NCI-H1092 treated with DMSO at 0.1 percent for 48 hours (cell line): ENCODE measurements at places on chromosomes 7 and 10.
A peak's percentile ranks its signal among the peaks of the same experiment; 100 is the strongest.

DNA sequence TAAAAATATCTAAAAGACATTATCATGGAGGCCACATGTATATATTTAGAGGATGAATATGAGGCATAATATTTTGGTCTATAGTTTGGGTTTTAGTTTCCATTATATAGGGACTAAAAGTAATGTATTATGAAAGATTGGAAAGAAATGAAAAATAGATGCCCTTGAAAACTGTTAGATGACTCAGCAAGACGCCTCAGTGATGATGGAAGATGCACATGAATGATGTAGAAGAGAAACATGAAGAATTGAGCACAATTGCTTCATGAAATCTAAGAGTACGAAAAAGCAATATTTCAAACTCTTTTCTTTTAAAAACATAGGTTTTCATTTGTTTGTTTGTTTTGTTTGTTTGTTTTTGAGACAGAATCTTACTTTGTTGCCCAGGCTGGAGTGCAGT is 89.8 kb downstream of the ARL4A start:
- no peak for DNase-seq

GRCh38 chr10:77494327-77494726 is 143.3 kb downstream of the KCNMA1 start:
- DNase-seq, result peak; percentile 55

GRCh38 chr7:78254726-78255055 is 456.1 kb downstream of the PHTF2 start:
- DNase-seq, result peak; percentile 24

GRCh38 chr10:12614177-12614995 is 265.0 kb downstream of the CAMK1D start:
- peak; percentile 31 for DNase-seq

- DNase-seq, result no peak
Measured at GRCh38 chr10:123475466-123475865, 190.7 kb upstream of the GPR26 start.

DNA sequence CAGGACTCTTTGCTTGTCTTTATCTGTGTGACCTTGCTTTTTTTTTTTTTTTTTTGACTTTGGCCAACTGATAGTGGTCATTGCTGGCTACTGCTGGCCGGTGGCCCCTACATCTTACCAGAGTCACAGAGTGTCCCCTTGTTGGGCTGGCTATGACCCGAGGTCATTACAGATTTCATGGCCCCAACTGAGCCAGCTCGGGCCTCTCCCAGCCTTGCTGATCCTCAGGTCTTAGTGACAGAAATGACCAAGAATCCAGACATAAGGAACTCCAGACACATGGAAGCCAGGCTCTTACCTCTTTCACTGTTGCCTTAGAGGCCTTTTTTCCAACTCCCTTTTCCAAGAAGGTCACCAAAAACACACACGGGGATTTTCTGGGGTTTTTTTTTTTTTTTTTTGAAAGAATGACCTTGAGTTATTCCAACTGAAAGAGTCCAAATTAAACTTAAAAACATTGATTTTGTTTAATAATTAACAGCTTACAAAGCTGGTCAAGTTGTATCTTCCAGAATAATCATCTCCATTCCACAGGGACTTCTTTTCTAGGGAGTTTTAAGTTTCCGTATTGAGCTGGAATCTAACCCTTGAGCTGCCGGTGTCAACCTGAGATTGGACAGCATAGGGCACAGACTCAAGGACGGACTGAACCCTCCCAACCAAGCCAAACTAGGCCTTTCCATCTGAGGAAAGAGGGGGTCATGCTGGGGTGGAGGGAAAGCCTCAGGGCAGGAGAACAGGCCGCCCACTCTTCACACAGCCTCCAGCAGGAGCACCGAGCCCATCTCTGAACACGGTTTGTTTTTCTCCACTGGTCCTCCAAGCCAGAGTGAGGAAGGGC is 43.8 kb downstream of the PIK3AP1 start:
- DNase-seq, result no peak

DNA sequence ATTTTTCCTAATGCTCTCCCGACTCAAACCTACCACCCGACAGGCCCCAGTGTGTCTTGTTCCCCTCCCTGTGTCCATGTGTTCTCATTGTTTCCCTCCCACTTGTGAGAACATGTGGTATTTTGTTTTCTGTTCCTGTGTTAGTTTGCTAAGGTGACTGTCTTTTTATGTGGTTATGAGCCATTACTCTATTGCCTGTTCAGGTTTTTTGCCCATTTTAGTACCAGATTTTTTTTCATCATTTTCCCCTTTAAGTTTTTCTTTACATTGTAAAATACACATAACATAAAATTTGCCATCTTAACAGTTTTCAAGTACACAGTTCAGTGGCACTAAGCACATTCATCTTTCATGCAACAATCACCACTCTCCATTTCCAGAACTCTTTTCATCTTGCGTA is 133.5 kb downstream of the GPR158 start:
- no peak for DNase-seq

- DNase-seq, result no peak
Measured at GRCh38 chr10:78378192-78378591, 344.5 kb downstream of the RPS24 start.

DNA sequence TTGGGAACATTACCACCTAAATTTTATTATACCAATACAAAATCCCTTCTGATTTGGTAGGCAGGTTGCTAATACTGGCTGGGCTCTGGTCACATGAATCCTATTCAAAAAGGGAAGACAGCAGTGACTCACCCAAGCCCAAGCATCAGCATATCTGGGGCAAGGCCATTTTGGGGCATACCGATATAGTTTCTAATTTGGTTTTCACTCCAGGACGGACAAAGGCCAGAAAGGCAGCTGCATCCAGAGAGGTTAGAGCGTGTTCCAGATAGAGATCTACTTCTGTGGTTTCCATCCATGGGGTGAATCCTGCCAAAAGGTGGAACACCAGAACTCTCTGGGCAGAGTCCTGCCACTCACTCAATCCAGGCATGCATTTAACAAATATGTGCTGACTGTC is 335.8 kb downstream of the ELMO1 start:
- no peak for DNase-seq

- no peak for DNase-seq
Measured at GRCh38 chr7:16657656-16658279, 11.8 kb downstream of the BZW2 start.

- no peak for DNase-seq
Measured at GRCh38 chr7:137715121-137715520, 131.7 kb downstream of the DGKI start.

DNA sequence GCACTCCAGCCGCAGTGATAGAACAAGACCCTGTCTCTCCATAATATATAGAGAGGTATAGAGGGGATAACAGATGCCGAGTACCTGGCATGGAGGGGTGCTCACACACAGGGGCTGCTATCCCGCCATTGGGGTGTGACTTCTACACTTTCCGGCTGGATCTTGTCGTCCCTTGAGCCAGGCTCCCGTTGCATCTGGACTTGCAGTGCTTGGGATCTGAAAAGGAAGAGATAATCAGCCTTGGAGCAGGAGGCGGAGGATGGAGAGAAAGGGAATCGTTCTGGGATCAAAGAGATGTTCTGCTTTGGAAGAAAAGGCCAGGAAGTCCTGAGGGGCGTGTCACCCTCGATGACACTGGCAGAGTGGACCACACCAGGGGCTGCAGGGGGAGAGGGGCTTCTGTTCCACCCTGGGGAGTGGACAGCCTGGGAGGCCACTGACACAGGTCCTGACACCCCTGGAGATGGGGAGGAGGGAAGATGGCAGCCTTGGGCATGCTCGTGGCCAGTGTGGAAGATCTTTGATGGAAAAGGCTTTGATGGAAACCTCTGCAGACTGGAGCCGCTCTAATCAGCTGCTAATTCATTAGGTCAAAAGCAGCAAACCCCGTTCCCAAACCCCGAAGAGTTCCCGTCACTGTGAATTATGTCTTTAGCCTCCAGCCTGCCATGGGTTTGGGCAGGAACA is 85.1 kb downstream of the CARD11 start:
- no peak for DNase-seq

GRCh38 chr10:70834021-70834420 is 18.3 kb downstream of the SGPL1 start:
- no peak for DNase-seq

- no peak for DNase-seq
Measured at GRCh38 chr10:76050291-76050625, 618.8 kb downstream of the LRMDA start.

- no peak for DNase-seq
Measured at GRCh38 chr7:14821757-14822480, 80.6 kb downstream of the DGKB start.

GRCh38 chr10:70615784-70616522 is 13.4 kb upstream of the PRF1 start:
- no peak for DNase-seq

GRCh38 chr10:96891840-96892239 is 59.7 kb downstream of the LCOR start:
- no peak for DNase-seq

- DNase-seq, result no peak
Measured at GRCh38 chr10:12025591-12025990, 17.0 kb downstream of the UPF2 start.

DNA sequence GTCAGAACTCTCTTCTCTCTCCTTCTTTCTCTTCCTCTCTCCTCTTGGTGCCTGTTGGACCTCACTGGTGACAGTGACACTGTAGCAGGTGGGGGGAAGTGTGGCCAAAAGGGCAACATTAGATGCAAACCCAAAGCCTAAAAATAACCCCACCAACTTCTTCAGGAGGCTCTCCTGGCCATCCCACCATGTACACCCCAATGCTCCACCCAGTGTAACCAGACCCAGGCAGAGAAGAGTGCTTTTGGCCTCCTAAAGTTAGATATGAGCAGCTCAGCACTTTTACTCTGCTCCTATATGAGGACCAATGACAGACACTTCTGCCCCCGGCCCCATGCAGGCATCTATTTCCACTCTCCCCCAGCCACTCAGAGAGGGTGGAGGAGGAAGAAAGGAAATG is 5.5 kb downstream of the MYOZ1 start:
- DNase-seq, result no peak

GRCh38 chr7:53984776-53985175 is 557.4 kb upstream of the VSTM2A start:
- DNase-seq, result no peak

DNA sequence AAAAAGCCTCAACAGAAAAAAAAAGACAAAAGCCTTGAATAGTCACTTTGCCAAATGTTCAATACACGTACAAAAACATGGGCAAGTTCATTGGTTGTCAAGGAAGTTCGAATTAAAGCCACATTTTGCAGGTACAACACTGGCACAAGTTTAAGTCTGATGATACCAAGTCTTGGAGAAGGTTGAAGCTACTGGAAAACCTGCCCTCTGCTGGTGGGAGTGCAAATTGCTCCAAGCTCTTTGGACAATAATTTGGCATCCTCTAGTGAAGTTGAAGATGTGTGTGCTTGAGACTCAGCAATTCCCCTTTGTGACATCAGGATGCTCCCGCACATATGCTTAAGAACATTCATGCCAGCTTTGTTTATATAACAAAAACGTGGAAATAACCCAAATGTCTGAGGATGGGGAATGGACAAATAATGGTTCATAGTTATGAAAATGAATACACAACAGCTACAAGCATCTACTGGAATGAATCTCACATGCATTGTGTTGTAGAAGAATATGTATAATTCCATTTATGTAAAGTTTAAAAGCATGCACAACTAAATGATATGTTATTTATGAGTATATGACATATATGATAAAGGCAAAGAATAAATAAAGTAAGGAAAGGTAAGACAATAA is 120.0 kb upstream of the PLPP4 start:
- no peak for DNase-seq

DNA sequence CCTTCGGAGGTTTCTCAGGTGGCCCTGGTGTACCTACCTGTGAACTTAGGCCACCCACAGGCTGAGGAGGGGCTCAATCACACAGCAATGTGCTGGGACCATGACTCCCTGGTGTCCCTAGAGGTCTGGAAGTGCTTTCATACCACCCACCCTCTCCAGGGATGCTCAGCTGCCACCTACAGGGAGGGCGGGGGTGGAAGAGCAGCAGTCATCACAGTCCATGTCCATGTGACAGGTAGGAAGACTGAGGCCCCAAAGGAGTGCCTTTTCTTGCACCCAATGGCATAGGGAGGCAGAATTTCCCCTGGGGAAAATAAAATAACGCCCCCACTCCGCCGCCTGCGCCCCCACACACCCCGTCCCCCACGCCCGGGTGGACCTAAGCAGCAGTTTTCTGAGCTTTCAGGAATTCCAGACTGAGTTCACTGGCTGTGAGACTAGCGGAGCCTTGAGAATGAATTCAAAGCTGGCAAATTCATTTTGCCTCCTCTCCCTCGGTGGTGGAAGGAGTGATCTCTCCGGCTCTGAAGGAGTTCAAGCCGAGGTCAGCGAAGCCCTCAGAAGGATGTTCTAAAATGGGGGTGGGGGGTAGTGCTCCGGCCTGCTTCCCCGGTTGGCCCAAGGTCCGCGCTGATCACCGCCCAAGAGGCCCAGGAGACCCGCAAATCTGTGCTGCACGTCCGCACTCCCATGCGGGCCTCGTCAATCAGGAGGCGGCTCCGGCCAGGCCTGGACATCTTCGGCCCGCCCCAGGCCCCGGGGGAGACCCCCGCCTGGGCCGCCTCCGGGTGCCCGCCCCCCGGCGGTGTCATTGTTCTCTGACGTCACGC is 2.1 kb upstream of the ZMIZ1 start:
- peak; percentile 3 for DNase-seq

DNA sequence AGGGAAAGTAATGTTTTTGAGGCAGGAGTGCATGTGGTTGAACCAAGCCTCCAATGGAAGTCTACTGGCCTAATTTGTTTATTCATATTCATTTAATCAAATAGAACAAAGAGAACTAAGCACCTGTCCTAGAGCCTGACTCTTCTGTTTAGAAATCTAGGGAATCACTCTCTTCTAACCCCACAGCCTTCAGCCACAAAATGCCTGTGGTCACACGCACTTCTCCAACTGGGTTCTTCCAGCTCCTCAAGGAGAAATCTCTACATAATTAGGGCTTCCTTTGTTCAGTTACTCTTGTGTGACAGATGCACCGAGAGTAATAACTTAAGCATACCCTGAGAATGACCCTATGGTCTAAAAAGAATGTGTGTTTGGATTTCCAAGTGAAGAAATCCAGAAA is 133.7 kb upstream of the NAMPT start:
- DNase-seq, result no peak

GRCh38 chr10:74051736-74052342 is 53.9 kb downstream of the VCL start:
- DNase-seq, result no peak

- no peak for DNase-seq
Measured at GRCh38 chr10:93090619-93091018, 16.9 kb downstream of the CYP26A1 start.

GRCh38 chr7:44634187-44634838 is 27.9 kb downstream of the OGDH start:
- no peak for DNase-seq

DNA sequence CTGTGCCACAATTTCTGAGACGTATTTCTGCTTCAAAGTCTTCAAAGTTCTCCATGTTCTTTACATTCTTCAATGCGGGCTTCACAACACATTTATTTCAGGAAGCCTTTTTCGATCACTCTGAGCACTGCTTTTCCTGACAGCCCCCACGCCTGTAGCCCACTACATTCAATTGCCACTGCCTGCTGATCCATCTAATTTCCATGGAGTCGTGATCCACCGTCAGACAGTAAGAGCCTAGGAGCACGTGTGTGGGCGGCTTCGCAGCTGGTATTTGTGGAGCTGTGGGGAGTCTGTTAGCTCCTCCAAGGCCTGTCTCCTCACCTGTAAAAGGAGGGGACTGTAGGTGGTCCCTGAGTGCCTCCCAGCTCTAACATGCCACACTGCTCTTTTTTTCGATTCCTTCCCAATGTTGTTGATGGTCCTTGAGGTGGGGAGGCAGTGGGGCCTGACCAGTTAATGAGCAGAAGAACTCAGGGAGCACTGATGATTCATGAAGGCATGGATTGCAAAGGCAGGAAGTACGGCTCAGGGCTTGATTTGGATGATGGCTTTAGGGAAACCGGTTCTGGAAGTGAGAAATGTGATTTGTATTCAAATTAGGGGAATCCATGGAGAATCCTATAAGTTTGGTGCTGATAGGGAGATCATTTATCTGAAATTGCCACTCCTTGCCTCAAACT is 401.1 kb upstream of the PODXL start:
- DNase-seq, result no peak
